ENCODE measurements at places on chromosomes 1 and 21.

- no peak for DNase-seq
Measured at GRCh38 chr1:205595861-205596260, 36.0 kb downstream of the ELK4 start.

DNA sequence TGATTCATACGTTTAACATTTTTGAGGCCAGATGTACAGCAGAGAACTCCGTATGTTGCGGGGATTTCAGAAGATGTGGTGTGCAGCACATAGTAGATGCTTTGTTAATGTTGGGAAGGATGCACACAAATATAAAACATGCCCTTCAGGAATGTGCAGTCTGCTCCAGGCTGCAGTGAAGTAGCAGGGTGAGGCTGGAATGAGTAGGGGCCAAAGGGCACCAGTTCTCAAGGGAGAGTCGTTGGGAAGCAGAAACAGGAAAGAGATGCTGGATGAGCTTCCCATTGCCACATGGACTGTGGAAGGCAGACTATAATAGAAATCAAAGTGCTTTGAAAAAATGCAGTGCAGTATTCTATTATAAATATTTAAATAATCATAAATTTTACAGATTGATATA, 126.9 kb downstream of the NOS1AP start:
- no peak for DNase-seq

DNA sequence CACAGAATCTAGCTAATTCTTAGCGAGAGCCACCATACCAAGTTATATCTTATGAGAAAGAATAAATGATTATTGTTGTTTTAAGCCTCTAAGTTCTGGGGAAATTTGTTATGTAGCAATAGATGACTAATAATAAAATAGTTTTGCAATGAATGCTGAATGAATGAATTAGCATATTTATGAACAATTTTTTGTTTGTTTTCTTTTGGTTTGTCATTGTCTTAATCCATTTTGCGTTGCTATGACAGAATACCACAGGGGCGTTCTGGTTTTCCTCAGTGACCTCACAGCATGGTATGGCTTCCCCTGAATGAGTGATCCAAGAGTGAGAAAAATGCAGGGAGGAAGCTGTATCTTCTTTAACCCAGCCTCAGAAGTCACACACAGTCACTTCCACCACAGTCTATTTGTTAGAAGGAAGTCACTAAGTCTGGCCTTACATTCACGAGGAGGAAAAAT, 53.8 kb upstream of the HPDL start:
- DNase-seq, result no peak

GRCh38 chr1:9654051-9654833, 2.7 kb downstream of the PIK3CD start:
- DNase-seq, result no peak

DNA sequence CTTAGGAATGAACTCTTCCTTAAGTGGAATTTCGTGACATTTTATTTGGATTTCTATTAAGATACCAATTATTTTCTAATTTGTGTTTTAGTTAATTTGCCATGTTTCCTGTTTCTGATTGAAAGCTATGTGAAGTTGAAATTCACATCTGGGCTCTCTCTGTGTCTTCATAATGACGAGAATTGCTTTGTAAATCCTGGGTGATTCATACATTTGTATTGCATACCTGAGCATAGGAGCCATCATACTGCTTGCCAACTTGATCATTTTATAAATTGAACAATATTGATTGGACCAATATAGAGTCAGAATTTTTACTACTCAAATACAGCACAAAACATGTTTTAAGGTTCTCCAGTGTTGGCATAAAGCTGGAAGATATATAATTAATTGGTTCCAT, 817.9 kb downstream of the BRINP3 start:
- no peak for DNase-seq
